SJSA1 (cell line): ENCODE measurements at places on chromosomes 7 and 10. TPM values are rescaled to one million over a fixed set of nuclear protein-coding genes. Genes with fewer than 3 reads are reported as not detected.

GRCh38 chr7:33191340-33191739, 62.0 kb downstream of the BBS9 start:
- no peak for DNase-seq
- H3K27ac ChIP-seq: no peak overlapping the region
- no peaks in the 10 kb centered on the region for H3K36me3 ChIP-seq
- no peaks in the 10 kb centered on the region; the same call in 1 of the 2 replicates for H3K27me3 ChIP-seq
- H3K4me1 ChIP-seq: no peaks in the 10 kb centered on the region
- no peak overlapping the region for H3K4me3 ChIP-seq

- no peak overlapping the region for H3K4me3 ChIP-seq
- no peak for DNase-seq
- no peaks in the 10 kb centered on the region for H3K36me3 ChIP-seq
These were observed 66.4 kb downstream of the ZNF503 start for GRCh38 chr10:75335191-75335590.

DNA sequence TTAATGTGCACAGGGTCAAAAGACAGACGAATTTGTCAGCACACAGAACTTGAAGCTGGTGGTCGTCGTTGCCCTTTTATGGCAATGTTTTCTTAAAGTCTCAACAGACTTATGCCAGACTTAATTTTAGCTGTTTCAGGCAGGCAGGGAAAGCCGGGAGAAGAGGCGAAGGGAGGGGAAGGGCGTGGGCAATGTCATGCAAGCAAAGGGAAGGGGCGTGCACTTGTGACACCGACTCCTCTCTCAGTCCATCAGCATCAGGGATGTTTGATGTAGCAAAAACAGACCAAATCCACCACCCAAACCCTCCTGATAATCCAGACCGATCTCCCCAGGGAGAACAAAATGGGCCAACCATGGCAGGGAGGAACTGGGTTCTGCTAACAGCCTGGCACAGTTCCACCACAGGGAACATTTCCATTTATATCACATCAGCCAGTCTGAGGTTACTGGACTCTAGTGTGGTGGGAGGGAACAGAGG, 118.1 kb upstream of the RHEB start:
- H3K4me3 ChIP-seq: no peak overlapping the region
- no peaks in the 10 kb centered on the region for H3K36me3 ChIP-seq
- H3K4me1 ChIP-seq: peaks cover 30% of the 10 kb centered on the region
- DNase-seq: peak; percentile 81
- H3K27ac ChIP-seq: peak overlapping the region; percentile 64; the same call in 1 of the 2 replicates
- no peaks in the 10 kb centered on the region for H3K27me3 ChIP-seq

DNA sequence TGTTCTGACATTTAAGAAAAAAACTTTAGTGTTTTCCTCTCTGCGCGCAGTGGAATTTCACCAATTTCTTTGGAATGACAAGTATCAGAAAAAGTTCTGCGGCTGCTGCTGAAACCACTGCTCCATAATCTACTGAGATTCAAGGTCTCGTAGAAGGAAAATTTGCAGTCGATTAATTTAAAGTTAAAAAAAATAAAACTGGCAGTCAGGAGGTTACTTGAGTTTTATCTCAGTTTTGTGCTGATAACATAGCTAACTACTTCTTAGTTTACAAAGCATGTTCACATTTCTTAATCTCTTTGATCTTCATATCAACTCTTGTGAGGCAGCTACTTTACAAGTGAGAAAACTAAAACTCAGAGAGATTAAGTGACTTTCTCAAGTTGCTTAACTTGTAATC, 18.2 kb upstream of the CALD1 start:
- DNase-seq: no peak
- H3K36me3 ChIP-seq: peaks cover 2% of the 10 kb centered on the region; the same call in 1 of the 2 replicates
- H3K4me1 ChIP-seq: peaks cover 16% of the 10 kb centered on the region

- no peaks in the 10 kb centered on the region for H3K36me3 ChIP-seq
- H3K27me3 ChIP-seq: peaks cover 12% of the 10 kb centered on the region
- H3K4me3 ChIP-seq: no peak overlapping the region
- H3K4me1 ChIP-seq: peaks cover 4% of the 10 kb centered on the region; the same call in 1 of the 2 replicates
These were observed 2.8 kb upstream of the LRMDA start for GRCh38 chr10:75428434-75429158.

DNA sequence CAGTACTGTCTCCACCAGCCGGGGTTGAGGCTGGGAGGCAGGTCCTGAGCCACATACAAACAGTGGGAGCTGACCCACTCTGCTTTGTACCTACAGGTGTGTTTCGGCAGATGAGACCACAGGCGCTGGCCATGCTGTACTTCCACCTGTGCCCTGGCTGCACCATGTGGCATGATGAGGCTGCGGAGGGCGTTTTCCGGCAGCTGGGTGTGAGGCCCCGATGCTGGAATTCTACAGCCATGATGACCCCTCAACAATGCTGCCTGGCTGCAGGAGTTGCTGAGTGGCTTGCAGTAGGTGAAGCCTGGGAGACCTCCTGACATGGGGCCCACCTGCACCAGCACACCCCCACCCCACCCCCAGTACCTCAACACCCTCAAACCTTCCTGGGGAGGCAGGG, 18.0 kb downstream of the IMPDH1 start:
- no peaks in the 10 kb centered on the region for H3K27me3 ChIP-seq
- DNase-seq: no peak
- no peak overlapping the region for H3K27ac ChIP-seq

DNA sequence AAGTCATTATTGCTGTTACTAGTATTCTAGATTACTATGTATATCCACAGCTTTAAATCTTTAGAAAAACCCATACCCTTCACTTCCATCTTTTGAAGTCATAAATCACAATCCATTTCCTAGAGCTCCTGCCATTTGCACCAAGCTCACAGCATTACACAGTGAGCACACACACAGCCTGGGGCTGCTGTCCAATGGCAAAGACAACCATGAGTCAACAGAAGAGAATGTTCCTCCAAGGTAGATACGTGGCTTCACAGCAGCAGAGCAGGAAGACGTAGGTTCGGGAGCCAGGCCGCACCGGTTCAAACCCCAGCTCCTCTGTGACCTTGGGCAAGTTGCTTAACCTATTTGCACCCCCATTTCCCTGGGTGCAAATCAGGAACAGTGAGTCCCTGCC, 234.6 kb downstream of the DIP2C start:
- H3K4me1 ChIP-seq: peaks cover 20% of the 10 kb centered on the region
- no peaks in the 10 kb centered on the region for H3K27me3 ChIP-seq
- H3K4me3 ChIP-seq: no peak overlapping the region
- H3K36me3 ChIP-seq: peaks cover 11% of the 10 kb centered on the region; the same call in 1 of the 2 replicates
- H3K27ac ChIP-seq: no peak overlapping the region

DNA sequence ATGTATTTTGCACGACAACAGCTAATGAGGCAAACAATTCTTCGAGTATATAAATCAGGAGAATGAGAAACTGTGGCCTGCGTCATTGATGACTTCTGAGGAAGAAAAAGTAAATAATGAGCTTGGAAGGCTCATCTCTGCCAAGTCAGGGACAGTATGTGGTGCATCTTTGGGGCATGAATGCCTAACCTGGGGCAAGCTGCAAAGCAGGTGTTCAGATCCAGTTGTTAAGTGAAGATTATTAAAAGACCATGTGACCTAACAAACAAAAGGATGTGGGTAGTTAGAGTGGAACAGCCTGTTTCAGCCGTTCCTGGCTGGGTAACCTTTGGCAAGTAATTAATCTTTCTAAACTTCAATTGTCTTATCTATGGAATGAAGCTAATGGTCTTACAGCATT, 93.0 kb downstream of the LYZL2 start:
- no peaks in the 10 kb centered on the region for H3K36me3 ChIP-seq
- no peak overlapping the region for H3K27ac ChIP-seq
- H3K27me3 ChIP-seq: no peaks in the 10 kb centered on the region
- H3K4me3 ChIP-seq: no peak overlapping the region
- no peak for DNase-seq
- H3K4me1 ChIP-seq: peaks cover 14% of the 10 kb centered on the region

GRCh38 chr10:91540733-91541132, 92.1 kb downstream of the PPP1R3C start:
- H3K36me3 ChIP-seq: no peaks in the 10 kb centered on the region
- no peak overlapping the region for H3K27ac ChIP-seq
- H3K4me1 ChIP-seq: no peaks in the 10 kb centered on the region
- H3K27me3 ChIP-seq: no peaks in the 10 kb centered on the region

DNA sequence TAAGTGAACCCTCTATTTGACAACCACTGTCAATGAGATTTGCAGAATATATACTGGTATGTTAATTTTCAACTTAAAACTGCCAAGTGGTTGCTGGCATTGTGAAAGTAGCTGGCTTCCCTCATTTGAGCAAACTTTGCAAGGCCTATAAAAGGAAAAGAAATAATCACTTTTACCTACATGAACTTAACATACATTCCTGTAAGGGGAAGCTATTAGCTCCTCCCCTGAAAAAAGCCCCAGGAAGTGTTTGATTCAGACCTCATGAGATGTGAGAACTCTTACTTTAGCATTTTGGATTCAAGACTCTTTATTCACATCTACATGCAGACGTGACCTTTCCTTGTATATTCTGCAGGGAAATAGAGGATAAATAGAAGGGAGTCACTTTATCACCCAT, 175.6 kb downstream of the OTUD1 start:
- H3K4me1 ChIP-seq: no peaks in the 10 kb centered on the region
- no peak for DNase-seq
- H3K36me3 ChIP-seq: no peaks in the 10 kb centered on the region
- no peak overlapping the region for H3K27ac ChIP-seq
- no peaks in the 10 kb centered on the region for H3K27me3 ChIP-seq

GRCh38 chr10:99467236-99467999, 37.0 kb upstream of the GOT1 start:
- H3K36me3 ChIP-seq: no peaks in the 10 kb centered on the region
- H3K4me3 ChIP-seq: peak overlapping the region; percentile 9
- peak overlapping the region; percentile 97 for H3K27ac ChIP-seq
- peak; percentile 71 for DNase-seq
- no peaks in the 10 kb centered on the region for H3K27me3 ChIP-seq

DNA sequence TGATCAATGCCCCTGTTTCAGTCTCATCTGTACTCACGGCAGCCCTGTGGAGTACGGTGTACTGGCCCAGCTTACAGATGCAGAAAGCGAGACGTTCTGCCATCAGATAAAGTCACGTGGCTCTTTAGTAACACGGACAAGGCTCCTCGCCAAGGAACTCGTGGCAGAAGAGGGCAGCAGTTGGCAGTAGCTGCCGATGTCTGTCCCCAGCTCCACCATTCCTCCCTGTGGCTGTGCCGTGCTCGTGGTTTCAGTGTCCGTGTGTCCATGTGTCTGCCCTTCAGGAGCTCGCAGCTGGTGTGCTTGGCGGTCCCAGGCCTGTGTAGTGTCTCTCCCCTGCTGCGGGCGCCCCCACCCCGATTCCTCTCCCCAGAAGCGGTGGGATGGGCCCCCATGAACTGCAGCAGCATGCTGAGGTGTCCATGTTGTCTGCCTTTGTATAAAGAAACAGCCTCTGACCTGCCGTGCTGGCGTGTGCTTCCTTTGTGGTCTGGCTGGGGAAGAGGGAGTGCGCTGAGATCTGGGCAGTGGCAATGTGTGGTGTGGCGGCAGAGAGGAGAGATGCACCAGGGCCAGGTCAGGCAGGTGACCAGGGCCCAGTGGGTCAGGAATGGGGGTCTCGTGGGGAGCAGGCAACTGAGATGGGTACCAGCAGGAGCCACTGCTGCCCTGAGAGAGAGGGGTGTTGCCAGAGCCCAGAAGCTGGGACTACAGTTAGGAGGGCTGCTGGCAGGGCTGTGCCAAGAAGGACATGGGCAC, 9.8 kb downstream of the RHBDD2 start:
- DNase-seq: no peak
- H3K36me3 ChIP-seq: peaks cover 53% of the 10 kb centered on the region

DNA sequence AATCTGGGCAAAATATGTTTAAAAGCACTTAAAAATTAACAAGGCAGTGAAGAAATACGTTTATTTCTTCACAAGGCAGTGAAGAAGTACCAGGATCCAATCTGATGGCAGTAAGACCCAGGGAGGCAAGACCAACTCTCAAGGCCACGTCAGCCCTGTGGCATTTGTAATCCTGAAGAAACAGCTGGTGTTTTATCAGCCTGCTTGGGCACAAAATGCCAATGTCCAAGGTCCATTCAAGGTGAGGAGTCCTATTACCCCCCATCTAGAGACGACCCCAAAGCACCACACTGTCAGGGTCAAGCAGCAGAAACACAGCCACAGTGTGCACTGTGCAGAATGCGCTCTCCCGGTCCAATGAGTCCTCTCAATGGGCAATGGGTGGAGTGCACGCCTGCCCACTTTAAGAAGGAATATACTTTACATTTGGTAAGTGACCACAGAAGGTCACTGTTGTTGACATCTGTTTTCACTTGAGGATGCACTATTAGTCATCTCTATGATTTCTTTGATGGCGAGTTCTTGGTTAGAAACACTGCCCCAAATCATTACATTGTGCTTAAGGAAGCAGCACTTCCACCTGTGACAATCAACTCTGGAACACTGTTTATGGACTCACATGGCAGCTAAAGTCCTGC, 12.8 kb downstream of the CPXM2 start:
- H3K4me3 ChIP-seq: no peak overlapping the region
- H3K4me1 ChIP-seq: no peaks in the 10 kb centered on the region
- H3K27ac ChIP-seq: no peak overlapping the region
- no peaks in the 10 kb centered on the region for H3K27me3 ChIP-seq

GRCh38 chr7:29989257-29989995, at the start of gene SCRN1:
SCRN1 (minus strand) TSS chr7:29989801; CDS start chr7:29969067, 20,734 bp downstream.
- peak within 1 kb of the TSS; percentile 92 for H3K27ac ChIP-seq
- no peaks in the 10 kb centered on the region for H3K27me3 ChIP-seq
- peak; percentile 56 for DNase-seq
- peaks cover 33% of the 10 kb centered on the region for H3K4me1 ChIP-seq
- H3K36me3 ChIP-seq: peaks cover 12% of the 10 kb centered on the region

DNA sequence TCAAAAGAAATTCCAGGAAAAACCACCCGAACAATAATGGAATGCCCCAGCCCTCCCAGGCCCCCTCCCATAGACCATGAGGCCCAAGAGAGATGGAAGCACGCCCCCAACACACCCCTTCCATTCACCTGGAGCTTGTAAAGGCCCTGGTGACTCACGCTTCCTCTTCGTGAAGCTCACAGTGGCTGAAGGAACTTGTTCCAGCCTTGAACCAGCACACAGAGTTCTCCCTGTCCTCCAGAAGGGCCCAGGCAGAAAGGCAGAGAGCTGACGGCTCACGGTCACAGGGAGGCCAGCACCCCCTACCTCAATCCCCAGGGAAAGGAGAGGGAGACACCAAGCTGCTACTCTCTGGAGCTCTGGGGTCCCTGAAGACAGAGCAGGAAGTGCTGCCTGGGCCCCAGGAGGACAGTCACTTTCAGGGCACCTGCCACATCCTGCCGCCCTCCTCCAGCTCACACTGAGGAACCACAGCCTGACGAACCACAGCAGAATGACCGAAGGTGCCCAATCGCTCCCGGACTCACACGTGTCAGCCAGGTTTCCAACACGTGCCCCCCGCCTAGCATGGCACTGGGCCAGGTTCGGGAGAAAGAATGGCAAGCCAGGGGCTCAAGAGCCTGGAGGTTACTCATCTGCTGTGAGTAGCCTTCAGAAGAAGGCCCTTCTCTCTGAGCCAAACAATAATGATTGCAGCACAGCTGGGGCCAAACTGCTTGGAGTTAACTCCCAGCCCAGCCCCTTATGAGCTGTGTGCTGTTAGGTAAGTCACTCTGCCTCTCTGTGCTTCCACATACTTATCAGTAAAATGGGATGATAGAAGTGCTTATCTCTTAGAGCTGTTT, 52.8 kb downstream of the DLG5 start:
- H3K27me3 ChIP-seq: no peaks in the 10 kb centered on the region
- H3K4me3 ChIP-seq: no peak overlapping the region
- peak; percentile 52 for DNase-seq
- peak overlapping the region; percentile 41 for H3K27ac ChIP-seq
- no peaks in the 10 kb centered on the region; the same call in 1 of the 2 replicates for H3K36me3 ChIP-seq

- H3K36me3 ChIP-seq: no peaks in the 10 kb centered on the region
- no peaks in the 10 kb centered on the region for H3K27me3 ChIP-seq
- H3K27ac ChIP-seq: no peak overlapping the region
- DNase-seq: no peak
These were observed 853.9 kb downstream of the SORCS1 start for GRCh38 chr10:106310596-106310995.

The HOXA9 gene
- total RNA-seq: 7.0 and 16.3 TPM in 2 replicates

The DLX5 gene
- total RNA-seq: 2.3 and 3.6 TPM in 2 replicates

The PUS7 gene
- 20.7 and 28.3 TPM in 2 replicates for total RNA-seq

The CDK14 gene
- total RNA-seq: 17.9 and 20.8 TPM in 2 replicates

The CLRN3 gene
- total RNA-seq: not detected in 2 replicates

The REEP3 gene
- 59.8 and 65.5 TPM in 2 replicates for total RNA-seq
